Bone marrow (tissue), 2 donors: ENCODE measurements at places on chromosomes 1 and 21.

GRCh38 chr1:94668528-94668927 is 127.0 kb upstream of the F3 start:
- no peak for DNase-seq

- DNase-seq: no peak
These were observed 30.2 kb downstream of the NDC1 start for GRCh38 chr1:53807916-53808315.

GRCh38 chr1:74513411-74514300 is 1.2 kb upstream of the LRRC53 start:
- DNase-seq: no peak

DNA sequence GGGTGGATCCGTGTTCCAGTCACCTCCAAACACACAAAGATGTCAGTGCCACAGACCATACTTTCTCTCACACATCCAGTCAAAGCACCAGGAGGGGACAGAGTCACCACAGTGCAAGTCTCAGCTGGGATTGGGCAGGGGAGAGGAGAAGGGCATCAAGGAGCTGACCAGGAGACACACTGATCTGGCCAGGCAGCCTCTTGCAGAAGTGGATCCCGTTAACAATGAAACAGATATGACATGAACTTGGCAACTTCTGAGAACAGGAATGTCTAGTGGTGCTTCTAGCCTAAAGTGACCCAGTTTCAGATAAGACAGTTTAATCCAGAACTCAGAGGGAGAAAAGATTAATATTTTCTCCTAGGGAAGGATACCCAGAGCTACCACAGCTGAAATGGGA is 71.0 kb downstream of the HIVEP3 start:
- DNase-seq: no peak

- DNase-seq: no peak
These were observed 159.6 kb downstream of the CLEC20A start for GRCh38 chr1:178337091-178337706.
